ENCODE measurements at places on chromosomes 13 and 19.
A peak's percentile ranks its signal among the peaks of the same experiment; 100 is the strongest.

DNA sequence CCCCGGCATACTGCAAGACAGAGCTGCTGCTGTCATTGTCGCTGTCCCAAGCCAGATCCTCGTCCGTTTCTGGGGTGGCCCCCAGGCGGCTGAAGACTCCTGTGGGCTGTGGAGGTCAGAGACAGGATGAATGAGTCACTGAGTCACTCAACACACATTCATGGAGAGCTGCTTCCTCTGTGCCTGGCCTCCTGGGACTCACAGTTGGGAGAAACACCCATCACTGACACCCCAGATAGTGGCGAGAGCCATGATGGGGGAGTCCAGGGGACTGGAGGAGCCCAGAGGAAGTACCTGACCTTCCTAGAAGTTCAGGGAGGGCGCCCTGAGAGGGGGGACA, 26.0 kb downstream of the C19orf47 start:
- DNase-seq, result no peak

- no peak for DNase-seq
These were observed 612.1 kb upstream of the KLHL1 start for GRCh38 chr13:70720386-70720785.

GRCh38 chr13:113231306-113232207, 22.1 kb downstream of the CUL4A start:
- no peak for DNase-seq

DNA sequence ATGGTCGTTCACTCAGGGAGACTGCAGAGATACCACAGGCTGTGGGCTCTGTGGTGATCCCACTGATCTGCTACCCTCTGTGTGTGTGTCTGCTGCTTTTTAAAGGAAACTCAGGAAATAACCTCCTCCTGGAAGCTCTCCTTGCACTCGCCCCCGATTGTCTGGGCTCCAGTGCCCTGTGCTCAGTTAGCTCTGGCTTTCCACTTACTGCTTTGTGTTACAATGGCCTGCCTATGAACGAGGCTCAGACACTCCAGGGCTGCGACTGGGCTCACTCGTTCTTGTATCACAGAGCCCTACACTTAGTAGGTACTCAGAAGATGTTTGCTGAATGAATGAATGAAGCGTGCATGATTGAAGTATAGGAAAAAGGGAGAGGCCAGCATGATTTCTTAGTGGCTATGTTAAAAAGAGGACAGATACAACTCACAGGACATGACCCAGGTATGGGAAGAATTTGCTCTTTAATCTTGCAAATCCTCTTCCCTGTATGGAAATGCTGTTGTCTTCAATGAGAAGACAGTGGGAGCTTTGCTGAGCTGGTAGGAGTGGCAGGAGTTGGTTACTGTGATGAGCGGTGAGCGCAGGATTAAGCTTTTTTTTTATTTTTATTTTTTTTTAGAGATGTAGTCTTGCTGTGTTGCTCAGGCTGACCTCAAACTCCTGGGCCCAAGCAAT, 26.4 kb downstream of the B3GLCT start:
- DNase-seq, result no peak

GRCh38 chr19:4697304-4697703, 26.3 kb downstream of the DPP9 start:
- DNase-seq, result no peak

DNA sequence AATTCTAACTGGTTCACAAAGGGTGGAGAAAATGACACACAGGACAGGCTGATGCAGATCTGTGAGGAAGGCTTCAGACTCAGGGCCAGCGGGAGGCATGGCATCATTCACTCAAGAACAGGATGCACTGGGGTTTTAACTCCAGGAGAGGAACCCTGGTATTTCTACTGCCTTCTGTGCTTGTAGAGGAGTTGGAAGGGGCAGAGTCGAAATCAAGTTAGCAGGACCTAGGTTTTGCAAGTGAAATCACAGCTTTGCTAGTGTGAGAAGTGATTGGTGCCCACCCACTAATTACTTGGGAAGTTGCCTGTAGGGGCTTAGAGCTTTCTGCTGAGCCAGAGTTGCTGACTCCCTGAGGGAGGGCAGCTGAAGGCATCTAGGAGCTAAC, 92.7 kb downstream of the AKAP11 start:
- DNase-seq, result no peak

DNA sequence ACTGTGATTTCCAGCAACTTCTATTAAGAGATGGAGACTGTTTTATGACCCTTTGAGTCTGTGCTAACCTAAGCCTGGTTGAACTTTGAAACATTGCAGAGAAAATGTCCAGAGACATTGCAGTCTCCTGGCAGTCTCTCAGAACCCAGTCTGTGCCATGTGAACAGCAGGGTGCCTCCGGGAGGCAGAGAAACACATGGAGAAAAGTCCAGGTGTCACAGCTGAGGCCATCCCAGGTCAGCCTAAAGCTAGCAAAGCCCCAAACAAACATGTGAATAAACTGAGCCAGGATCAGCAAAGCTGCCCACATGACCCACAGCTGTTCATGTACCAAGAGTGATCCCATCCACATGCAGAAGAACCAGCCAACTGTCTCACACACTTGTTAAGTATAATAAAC, 7.8 kb downstream of the CYP4F11 start:
- DNase-seq, result no peak

DNA sequence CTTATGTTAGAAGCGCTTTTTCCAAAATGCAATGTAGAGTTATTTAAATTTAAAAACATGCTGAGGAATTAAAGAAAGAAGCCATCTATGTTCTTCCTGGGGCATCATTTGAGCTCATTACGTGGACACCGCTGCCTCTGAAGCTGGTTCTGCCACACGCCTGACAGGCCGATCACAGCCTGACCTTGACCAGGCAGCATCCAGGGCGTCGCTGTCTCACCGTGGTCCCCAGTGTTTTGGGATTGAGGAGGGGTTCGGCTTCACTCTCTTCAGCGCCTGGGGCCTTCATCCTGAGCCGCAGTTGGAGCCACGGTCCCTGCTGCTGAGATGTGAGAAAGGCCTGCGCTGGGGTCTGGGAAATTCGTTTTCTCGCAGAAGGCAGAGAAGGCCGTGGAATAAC, 64.0 kb downstream of the ATP11A start:
- no peak for DNase-seq

DNA sequence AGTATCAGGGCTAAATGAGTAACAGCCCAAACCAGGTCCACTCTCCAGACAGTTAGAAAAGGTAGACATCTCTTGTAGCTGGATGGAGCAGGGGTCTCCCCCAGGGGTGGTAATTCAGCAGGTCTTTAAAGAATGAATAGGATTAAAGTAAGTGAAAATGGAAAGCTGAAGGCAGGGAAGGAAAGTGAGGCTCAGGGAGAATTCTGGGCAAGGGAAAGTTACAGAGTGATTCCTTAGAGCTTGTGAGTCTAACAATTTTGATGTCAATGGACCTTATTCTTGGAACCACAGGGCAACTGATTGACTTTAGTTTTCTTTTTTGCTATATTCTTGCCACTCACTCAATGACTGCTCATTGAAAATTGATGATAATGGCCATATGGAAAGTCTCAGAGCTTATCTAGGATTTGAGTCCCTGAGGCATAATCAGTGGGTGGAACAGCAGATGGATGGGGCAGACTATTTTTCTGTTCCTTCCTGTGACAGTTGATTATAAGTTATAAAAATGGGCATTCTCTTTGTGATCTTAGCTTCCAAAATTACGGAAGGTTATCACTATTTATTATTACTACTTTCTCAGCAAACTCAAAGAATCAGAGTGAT, 76.9 kb downstream of the LRCH1 start:
- no peak for DNase-seq

GRCh38 chr19:42132851-42133528, 744 bp upstream of the POU2F2 start:
- DNase-seq, result peak; percentile 87

DNA sequence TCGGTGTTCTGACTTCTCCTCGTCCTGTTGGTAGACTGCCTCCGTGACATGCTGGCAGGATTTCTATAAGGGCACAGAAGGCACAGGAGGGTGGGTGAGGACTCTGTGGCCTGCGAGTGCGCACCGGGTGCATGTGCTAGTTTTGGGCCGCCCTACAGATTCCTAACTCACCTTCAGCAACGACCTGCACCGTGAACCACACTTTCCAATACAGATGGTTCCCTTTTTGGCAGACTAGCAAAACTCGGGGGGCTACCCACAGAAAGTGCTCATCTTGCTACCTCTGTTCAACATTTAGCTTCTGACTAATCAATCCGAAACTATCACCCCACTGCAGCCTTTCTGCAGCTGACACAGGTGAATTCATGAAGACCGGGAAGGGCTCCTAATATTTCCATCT, 14.1 kb upstream of the AMER2 start:
- DNase-seq, result no peak

GRCh38 chr19:55165952-55166529, 372 bp downstream of the DNAAF3 start:
- peak; percentile 83 for DNase-seq

DNA sequence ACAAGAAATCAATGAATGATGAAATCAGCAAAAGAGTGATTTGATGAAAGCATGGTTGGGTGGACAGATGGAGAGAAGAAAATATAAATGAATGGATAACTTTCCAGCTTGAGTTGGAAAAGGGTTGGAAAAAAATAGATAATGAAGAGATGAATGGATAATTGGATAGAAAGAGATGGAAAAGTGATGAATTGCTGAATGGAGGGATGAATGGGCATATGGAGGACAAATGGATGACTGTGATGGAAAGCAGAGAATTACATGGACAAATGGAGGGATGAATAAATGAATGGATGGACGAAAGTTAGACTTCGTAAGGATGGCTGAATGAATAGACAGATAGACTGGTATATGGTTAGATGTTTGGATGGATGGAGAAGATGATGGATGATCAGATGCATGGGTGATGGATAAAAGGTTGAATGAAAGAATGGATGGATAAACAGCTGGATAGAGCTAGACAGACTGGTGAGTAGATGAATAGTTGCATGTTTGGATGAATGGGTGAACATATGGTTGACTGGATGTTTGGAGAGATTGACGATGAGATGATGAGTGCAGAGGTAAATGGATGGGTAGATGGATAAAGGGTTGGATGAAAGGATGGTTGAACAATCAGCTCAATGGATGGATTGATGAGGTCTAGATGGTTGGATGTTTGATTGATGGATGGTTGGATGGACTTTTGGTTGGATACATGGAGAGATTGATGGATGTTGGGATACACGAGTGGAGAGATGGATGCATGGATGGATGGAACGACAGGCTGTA, 11.8 kb downstream of the LGALS7B start:
- no peak for DNase-seq

DNA sequence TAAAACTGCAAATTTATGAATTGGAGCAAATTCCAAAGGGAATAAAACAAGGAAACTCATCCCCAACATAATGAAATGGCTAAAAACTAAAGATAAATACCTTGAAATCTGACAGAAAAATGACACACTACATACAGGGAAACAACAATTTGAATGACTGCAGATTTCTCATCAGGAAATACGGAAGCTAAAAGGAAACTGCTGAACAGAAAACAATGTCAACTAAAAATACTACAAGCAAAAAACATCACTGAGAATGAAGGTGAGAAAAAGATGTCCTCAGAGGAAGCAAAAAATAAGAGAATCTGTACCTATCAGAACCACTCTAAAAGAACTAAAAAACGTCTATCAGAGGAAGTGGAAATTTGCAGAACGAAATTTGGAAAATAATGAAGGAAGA, 39.5 kb downstream of the ZSWIM9 start:
- no peak for DNase-seq

DNA sequence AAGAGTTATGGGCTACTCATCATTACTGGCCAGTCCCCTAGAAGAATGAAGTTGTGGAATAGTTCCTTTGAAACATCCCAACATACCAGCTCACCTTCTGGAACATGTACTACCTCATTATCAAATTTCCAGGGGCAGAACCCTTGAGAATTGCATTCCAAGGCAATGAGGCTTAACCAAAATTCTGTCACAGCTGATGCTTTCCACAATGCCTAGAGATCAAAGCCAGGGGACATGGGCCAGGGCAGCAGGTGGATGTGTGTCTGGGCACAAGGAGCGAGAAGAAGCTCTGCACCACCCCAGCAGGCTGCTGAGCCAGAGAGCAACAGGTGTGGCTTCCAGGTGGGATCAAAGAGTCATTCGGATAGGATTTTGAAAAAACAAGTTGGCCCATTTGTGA, 362.1 kb downstream of the EFNB2 start:
- DNase-seq, result no peak

DNA sequence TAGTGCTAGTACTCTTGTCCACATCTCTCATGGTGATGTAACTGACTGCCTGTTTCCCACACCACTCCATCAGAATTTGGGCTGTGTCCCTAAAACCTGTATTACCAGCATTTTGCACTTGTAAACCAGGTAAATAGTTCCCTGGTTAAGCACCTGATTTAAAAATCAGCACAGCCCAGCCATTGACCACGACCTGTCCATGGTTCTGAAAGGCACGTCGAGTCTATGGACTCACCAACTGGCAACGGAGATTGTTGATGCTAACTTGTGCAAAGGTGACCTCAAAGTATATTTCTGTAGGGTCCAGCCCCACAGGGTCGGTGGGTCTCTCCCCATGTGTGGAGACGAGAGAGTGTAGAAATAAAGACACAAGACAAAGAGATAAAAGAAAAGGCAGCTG, 46.7 kb upstream of the ZNF835 start:
- no peak for DNase-seq

- no peak for DNase-seq
These were observed 706.4 kb upstream of the KLHL1 start for GRCh38 chr13:70814684-70815083.

GRCh38 chr13:105762096-105762495, 773.4 kb downstream of the EFNB2 start:
- DNase-seq, result no peak

DNA sequence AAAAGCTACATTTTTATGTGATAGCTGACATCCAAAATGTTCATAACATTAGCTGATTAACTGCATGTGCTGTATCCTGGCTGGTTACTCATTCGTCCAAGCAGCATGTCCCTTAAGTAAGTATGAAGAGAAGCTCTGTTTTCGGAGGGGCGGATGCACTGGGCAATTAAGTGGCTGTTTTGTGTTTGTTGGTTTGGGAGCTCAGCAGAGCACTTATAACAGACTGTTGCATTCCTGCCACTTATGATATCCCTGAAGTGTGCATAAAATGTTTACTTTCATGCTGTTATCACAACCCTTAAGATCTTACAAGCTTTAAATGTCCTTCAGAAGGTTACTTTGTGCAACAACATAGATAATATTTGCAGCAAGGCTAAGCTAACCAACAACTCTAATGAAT, 264.1 kb downstream of the NALCN start:
- DNase-seq, result no peak

DNA sequence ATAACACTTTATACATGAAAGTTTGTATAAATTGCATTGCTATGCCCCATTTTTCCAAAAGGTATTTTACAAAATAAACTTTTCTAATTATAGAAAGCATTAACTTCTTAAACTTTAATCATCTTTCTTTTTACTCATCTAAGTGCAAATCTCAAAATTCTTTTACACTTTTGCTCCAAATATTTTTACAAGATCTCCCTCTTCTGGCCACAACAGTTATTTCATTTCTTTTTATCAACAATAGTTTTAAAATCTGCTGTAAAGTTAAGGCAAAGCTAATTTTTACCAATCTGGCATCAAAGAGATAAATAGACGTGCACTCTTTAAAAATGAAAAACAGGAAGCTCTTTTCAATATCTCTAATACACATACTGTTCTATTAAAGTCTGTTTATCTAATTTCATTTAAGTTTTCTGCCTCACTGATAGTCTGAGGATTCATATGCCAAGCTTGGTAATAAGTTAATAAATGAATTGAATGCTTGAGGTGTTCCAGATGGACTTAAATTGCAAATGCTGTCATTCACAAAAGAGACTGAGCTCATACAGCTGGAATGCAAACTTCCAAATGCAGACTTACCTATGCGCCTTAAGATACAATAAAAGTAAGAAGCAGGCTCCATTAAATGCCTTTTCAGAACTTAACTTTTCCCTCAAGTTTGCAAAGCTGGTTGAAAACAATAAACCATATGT, 583.0 kb upstream of the ATXN8OS start:
- no peak for DNase-seq

- DNase-seq, result no peak
These were observed 257.3 kb upstream of the MAB21L1 start for GRCh38 chr13:35733827-35734226.
